ENCODE measurements at places on chromosomes 12 and 14. TPM values are rescaled to one million over a fixed set of nuclear protein-coding genes. Genes with fewer than 3 reads are reported as not detected.

PRPH gene
- not detected for total RNA-seq

SMIM41 gene
- 0.54 TPM for total RNA-seq

CELA1 gene
- total RNA-seq, result not detected

HVCN1 gene
- 6.1 TPM for total RNA-seq

RAPGEF3 gene
- total RNA-seq, result 0.79 TPM

ART4 gene
- total RNA-seq, result not detected

CCDC38 gene
- not detected for total RNA-seq
